Stimulated activated CD4-positive, alpha-beta T cell treated with anti-CD3 and anti-CD28 coated beads, TNF-alpha, amount 100 ng/mL, for 24 hours (primary cell): ENCODE measurements at places on chromosomes 12 and 14.
A peak's percentile ranks its signal among the peaks of the same experiment; 100 is the strongest.

GRCh38 chr12:50924439-50925341 is 27.7 kb upstream of the HIGD1C start:
- DNase-seq, result no peak

DNA sequence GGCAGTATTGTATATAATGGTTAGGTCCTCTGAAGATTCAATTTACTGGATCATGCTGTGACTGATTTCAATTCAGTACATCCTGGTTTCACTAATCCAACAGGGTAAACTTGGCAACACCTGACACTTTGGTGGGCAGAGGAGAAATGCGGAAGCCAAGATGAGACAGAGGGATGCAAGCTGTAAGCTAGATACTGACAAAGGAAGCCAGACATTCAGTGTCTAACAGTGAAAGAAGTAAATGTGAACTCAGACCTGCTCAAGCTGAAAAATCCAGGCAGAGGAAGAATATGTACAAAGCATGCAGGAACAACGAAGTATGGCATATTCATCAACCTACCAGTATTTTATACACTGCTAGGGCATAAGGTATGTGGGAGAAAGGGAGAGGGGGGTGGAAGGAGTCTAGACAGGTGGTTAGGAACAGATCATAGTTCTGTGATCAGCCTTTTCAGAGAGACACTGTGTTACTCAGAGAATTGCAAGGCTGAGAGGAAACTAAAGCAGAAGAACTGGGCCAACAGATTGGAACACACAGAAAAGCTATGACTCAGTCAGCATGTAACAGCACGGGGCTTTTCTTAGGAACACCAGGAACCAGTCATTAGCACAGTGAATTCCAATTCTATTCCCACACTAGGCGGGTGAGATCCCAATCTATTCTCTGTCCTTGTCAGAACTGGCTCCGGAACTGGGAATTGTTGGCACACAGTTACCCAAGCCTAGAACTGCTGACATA is 40.3 kb downstream of the NELL2 start:
- DNase-seq, result no peak

DNA sequence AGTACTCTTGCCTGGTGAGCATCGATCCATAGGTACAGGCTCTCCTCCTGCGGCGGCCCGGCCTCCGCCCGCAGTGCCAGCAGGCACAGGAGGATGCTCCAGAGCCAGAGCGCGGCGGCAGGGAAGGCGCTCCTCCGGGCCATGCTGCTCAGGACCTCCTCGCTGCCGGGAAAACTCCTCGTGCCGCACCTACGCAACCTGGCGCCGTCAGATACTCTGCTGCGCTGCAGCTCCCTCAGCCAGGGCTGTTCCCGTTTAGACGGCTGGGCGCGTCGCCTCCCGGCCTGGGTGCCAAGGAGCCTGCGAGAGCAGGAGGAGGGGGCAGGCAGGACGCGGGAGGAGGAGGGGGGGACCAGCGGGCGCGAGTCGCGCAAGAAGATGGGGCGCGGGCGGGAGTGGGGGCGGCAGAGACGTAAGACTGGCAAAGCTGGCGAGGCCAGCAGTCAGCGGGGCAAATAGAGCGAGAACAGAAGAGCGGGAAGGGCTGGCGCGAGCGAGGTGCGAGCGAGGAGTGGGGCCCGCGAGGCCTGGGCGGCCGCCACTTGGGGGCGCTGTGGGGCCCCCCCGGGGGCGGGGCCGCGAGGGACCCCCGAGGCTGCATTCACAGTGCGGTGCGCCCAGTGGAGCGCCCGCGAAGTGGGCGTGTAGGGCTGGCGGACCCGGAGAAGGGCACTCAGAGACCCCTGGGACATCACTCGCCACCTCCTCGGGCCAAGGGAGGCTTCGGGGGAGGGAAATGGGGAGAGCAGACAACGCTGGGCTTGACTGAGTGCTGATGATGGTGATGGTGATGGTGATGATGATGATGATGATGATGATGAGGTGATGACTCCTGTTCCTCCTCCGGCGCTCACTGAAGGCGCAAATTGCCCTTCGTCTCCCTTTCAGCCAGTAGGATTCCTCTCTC is at the start of gene WIF1:
Gene WIF1 (minus strand): TSS at position 257 of the 907 bp plus-strand sequence. CDS start 114 bp downstream, at position 143.
- DNase-seq, result peak; percentile 14

- no peak for DNase-seq
These were observed 11.8 kb upstream of the SP7 start for GRCh38 chr12:53347905-53348304.

DNA sequence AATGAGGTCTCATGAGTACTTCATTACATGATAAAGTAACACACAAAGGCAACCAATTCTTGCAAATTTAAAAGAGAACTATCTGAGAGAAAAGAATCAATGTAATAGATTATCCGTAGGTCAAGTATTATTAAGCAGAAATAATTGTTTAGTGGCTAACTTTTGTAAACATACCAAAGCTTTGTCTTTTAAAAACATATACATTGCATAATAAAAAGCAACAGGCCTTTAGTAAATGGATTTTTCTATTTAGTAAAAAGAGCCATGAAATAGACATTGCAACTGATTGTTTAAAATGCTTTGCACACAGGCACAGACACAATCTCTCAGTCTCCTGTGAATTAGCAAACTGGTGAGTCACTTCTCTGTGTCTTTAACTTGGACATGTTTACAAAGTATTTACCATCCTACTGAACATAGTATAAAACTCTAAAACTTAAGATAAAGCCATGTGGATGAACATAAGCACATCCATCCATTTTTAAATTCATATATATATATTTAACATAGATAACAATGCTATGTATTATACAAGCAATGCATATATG is 518.7 kb upstream of the MGAT4C start:
- no peak for DNase-seq

GRCh38 chr12:122659579-122659978 is 43.6 kb downstream of the HCAR2 start:
- no peak for DNase-seq

DNA sequence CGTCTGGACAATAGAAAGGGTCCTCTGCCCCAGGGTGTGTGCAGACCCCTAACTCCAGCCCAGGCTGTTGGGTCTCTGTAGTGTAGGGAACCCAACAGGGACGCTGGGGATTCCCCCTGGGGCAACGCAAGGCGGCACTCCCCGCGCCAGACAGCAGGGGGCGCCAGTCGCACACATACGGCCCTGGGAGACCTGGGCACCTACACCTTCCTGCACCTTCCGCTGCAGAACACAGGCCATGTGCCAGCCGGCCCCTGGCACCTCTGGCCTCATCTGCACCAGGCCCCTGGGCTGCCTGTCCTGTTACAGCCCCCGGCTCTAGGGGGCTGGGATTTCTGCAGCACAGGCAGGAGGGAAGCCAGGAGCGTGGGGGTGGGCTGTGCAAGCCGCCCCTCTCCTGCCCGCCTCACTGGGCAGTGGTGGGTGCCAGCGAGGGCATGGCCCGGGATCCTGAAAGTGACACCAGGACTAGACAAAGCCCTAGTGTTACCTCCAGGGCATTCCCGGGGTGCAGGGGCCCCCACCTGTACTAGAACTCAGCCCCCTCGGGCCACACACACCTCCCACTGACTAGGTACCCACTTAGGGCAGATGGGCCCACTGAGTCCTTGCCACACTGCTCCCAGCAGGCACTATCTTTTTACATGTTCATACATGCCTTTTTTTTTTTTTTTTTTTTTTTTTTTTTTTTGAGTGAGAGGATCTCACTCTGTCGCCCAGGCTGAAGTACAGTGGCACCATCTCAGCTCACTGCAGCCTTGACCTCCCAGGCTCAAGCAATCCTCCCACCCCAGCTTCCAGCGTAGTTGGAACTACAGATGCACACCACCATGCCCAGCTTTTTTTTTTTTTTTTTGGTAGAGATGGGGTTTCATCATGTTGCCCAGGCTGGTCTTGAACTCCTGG is 37.5 kb downstream of the CCNK start:
- peak; percentile 70 for DNase-seq

DNA sequence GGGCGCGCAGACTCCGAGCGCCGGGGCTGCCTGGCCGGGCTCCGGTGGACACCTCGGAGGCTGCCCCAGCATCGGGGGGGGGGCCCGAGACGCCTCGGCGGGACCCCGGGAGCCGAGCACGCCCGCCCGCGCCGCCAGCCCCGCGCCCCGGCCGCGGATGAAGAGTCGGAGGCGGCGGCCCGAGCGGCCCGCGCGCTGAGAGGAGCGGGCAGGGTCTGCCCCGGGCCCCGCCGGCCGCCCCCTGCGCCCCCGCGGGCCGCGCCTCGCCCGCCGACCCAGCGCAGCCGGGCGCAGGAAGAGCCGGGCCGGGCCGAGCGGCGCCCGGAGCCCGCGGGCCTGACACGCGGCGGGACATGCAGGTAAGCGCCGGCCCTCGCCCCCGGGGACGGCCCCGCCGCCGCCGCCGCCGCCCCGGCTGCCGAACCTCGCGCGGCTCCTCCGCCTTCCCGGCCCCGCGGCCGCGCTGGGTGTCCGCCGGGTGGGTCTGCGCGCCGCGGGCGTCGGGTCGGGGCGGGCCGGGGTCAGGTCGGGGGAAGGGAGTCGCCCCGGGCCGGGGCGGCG is 63.7 kb downstream of the FBXL14 start:
- no peak for DNase-seq

DNA sequence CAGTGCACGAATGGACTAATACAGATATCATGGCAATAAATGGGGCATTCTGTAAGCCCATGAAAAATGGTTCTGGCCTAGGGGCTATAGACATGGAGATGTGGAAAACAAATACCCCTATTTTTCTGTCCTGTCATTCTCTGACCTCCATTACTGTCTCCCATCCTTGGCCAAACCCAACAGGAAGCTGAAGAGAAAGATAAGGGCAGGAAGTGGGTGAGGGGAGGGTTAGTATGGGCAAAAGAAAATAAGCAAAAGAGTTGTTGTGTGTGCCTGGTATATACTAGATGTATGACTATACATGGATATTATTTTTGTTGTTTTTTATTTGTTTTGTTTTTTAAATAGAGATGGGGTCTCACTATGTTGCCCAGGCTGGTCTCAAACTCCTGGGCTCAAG is 339.3 kb downstream of the PCNX1 start:
- no peak for DNase-seq

- DNase-seq, result no peak
These were observed 338.1 kb upstream of the TMEM132C start for GRCh38 chr12:127928615-127929571.

DNA sequence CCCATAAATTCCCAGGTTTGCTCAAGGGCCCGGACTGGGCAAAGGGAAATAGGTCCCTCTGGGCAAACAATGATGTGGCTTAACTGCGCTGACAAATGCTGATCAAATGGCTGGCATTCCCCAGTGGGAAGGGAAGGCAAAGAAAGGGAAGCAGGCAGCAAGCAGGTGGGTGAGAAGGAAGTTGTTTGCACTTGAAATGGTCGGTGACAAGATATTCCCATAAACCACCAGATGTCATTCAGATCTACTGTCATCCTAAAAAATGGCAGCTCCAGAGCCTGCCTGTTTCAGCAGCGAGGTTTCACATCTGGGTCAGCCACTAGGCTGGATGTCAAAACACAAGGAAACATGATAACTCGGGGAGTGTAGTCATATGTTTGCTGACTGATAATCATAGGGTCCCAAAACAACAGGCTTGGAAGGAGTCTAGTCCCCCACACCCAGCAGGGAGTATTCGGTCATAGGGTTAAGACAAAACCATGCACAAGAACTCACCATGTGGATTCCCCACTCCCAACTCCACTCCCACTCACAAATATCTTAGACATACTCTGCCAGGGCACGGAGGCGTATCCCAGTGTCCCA is 37.9 kb upstream of the MDM1 start:
- DNase-seq, result no peak

DNA sequence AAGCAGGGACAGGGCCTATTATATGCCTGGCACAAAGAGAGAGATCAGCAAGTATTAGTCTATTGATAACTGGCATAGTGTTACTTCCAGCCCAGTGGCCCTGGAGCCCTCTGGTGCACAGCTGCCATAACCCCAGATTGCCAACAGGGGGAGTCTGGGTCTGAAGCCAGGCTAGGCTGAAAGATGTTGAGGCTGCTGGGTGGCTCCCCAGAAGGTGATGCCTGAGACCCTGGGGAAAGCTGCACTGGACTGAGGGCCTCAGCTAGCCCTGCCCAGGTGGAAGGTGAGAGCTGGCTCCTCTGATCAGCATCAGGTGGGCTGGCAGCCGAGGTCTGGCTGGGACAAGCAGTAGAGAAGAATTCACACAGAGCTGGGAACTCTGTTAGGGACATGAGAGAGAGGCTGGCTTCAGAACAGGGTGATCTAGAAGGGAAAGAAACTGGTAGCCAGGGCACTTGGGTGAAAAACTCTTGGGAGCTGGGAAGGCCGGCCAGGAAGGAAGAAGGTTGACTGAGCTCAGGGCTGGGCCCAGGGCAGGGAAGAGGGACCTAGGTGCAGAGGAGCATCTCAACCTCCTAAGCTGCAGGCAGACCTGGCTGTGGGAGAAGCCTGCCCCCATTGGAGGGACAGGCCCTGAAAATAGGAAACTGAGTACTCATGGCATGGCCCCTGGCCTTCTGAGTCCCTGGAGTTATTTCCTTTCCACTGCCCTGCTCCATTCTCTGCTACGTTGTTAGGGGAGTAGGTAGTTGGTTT is 3.9 kb downstream of the GZMH start:
- DNase-seq, result peak; percentile 71

- no peak for DNase-seq
These were observed 243.0 kb upstream of the TMTC1 start for GRCh38 chr12:30026621-30027234.

GRCh38 chr14:92264195-92264594 is 58.8 kb upstream of the SLC24A4 start:
- DNase-seq, result no peak

DNA sequence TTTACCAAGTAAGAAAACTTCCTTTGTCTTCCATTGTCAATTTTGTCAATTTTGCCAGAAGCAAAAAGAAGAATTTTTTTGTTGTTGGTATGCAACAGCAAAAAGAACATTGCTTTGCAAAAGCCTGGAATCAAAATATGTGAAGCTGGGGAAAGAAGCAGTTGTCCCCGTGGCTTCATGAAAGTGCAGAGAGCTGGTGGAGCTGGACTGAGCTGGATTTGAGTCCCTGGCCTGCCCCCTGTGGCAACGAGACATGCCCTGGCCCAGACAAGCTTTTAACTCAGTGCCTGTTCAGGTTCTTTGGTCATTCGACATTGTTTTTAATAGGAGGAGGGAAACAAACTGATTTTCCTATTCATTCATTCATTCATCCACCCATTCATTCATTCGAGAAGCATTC is 70.3 kb downstream of the SLC15A4 start:
- DNase-seq, result no peak

DNA sequence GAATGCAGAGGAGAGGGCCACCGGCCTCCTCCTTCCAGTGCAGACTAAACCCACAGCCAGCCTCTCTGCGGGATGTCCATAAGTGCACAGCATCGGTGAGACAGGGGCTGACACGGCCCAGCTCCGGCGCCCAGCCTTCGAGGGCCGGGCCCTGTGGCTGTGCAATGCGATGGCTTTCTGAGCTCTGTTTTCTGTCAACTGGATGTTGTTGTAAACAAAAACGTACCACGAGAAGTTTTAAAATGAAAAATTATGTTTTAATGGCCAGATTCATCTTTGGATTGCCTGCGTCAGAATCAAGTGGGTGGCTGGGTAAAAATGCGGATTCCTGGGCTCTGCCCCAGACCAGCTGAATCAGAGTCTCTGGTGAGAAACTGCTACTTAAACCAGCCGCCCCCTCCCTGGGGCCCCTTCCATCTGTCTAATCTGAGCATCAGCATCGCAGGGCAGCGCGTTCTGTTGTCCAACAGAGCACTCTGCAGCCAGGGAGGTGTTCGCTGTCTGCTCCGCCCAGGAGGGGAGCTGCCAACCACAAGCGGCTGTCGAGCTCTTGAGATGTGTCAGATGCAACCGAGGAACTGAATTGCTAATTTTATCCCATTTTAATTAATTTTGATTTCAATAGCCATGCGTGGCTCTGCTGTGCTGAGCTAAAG is 133.4 kb downstream of the RFLNA start:
- DNase-seq, result no peak
